RPMI8226 (cell line): ENCODE measurements at places on chromosomes 5 and 9.
A peak's percentile ranks its signal among the peaks of the same experiment; 100 is the strongest.

DNA sequence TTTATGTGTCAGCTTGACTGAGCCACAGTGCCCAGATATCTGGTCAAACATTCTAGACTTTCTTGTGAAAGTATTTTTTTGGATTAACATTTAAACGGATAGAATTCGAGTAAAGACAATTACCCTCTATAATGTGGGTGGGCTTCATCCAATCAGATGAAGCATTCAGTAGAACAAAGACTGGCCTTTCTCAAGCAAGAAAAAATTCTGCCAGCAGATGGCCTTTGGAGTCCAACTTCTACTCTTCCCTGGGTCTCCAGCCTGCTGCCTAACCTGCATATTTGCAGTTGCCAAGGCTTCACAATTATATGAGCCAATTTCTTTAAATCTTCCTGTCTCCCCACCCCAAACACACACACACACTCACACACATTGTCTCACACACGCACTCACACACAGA, 86.4 kb downstream of the MED10 start:
- DNase-seq, result peak; percentile 15

DNA sequence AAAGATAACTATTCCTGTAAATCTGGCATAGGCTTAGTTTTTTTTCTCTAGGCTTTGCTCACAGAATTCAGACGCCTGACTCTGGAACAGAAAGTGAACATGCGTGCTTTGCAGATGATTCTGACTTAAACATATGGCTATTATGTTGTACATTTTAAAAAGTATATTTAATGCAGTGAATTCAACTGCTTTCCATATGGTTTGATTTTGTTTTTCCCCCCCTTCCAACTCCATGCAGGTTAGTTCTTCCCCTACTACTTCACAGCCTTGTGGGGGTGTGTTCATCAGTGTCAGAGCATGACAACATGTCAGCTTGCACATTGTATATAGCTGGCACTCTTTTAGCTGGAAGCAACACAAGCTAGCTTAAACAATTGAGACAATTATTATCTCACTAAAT, 226.8 kb downstream of the TMEM167A start:
- no peak for DNase-seq

DNA sequence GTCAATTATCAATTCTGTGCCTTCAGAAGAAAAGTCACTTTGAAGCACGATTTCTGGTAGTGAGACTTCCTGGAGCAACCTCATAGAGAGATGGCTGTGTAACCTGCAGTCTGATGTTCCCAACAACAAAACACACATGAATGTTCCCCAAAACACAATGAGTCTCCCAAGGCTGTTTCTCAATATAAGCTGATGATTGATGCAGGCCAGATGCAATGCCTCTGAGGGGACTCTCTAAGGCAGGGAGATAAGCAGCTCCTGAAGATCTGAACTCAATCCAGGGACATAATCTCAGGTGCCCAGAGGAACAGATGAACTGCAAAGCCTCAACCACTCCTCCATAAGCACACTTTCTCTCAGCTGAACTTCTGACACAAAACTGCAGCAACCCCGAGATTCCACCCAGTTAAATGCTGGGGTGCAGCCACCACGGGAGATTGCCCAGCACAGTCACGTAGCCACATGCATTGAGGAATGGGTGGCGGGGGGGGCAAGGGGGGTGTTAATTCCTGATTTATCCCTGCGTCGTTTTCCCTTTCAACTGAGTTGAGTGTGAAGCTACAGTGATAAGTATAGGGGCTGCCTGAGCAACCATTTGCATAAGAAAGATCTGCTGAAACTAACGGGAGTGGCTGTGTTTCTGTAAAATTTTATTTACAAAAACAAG, 122.7 kb upstream of the RASEF start:
- DNase-seq, result no peak

- DNase-seq, result no peak
Measured at GRCh38 chr9:113622600-113623400, 159.3 kb downstream of the RGS3 start.

DNA sequence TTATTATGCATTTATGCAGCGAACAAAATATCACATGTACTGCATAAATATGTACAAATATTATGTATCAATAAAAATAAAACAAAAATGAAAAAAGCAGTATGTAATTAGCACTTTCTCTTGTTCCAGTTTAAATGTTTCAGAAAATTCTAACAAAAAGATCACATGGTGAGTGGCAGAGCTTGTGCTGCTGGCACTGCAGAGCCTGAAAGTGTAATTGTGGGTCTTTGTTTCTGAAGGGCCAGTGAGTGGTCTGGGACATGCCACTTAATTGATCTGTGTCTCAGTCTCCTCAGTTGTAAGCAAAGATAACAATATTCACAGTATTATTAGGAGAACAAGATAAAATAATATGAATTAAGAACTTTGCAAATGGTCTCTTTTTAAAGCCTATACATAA, 39.5 kb upstream of the RAI14 start:
- DNase-seq, result no peak

GRCh38 chr9:77505232-77505631, 142.9 kb downstream of the GNA14 start:
- DNase-seq, result no peak

- no peak for DNase-seq
Measured at GRCh38 chr5:138754699-138755057, 1.5 kb downstream of the CTNNA1 start.

GRCh38 chr5:89072842-89073672, 190.1 kb upstream of the MEF2C start:
- DNase-seq, result no peak

DNA sequence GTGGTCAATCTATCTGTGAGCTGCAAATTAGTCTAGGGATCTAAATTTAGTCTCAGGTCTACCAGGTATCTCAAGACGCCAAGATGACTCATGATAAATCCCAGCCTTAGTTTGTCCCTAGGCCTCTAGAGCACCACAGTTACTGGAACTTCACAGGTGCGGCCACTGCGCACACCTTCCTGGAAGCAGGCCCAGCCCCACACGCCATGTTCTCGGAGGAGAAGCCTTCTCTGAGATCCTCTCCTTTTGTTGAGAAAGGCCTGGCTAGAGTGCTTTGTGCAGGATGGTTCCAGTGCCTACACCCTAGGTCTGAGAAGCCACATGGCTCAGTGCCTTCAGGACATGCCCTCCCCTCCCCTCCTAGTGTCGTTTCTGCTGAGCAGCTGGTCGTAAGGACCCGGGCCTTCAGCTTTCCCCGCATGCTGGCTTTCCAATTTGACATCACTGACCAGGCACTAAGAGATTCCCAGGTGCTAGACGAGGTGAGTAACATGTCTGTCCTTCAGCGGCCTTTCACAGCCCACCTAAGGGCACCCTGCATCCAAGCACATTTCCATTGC, 51.9 kb downstream of the IPPK start:
- DNase-seq, result no peak

- no peak for DNase-seq
Measured at GRCh38 chr9:91059713-91060112, 258.1 kb downstream of the SYK start.

GRCh38 chr5:130912088-130912487, 253.0 kb downstream of the HINT1 start:
- peak; percentile 5 for DNase-seq

DNA sequence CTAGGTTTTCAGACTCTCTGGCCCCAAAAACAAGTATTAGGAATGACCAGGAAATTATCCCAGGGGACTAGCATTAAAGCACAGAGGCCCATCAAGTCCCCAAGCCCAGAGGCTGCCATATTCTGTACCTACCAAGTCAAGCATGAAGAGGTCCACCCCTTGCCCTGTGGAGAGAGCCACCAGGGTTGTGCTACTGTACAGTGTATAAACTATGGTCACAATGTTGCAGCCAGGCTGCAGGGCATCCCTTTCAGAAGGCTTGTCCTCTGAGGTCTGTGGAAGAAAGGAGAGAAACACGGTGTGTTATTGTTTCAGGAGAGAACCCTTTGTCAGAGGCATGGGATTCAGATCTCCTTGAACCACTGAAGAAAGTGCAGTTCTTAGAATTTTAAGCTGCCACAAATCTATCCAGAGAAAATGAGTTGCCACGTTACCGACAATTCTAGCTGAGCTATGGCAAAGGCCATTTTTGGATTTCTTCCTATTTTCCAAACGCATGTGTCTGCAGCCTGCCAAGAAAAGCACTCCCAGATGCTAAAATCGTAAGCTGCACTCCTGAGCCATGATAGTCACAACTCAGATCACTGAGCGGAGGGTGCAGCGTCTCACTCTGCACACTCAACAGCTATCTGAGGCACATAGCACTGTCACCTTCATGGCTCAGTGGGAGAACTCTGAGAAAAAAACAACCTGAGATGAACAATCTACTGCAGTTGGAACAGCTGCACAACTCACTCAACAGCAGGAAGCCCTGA, 45.5 kb upstream of the SPATA31E1 start:
- DNase-seq, result no peak

DNA sequence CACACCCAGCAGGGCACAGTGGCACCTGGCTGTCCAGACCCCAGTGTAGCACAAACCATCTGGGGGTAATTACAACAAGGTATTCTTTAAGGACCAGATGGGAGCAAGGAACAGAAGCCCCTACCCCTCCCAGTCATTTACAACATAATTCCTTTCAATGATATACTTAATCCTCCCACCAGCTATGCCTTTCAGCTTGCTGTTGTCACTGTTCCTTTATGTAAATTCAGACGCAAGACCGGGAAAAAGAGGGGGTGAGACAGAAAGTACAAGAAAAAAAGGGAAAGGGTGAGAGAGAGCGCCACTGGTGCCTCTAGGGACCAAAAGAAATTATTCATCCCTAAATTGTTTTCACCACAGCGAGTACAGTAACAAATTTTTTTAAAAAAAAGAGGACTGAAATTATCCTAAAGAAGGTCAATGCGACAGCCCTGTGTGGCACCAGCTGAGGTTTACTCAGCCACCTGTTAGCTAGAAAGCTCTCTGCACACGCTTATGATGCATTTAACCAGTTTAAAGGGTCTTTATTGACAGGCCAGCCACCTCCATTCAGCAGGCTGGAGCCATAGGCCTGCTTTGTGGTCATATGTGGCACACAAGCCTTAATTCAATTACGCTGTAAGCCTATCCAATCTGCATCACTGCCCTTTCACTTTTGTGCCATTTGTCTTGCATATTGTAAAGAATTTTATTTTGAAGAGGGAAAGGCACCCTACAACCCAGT, 210.2 kb upstream of the ISL1 start:
- DNase-seq, result no peak

- DNase-seq, result no peak
Measured at GRCh38 chr5:161549106-161549505, 2.6 kb upstream of the GABRB2 start.

DNA sequence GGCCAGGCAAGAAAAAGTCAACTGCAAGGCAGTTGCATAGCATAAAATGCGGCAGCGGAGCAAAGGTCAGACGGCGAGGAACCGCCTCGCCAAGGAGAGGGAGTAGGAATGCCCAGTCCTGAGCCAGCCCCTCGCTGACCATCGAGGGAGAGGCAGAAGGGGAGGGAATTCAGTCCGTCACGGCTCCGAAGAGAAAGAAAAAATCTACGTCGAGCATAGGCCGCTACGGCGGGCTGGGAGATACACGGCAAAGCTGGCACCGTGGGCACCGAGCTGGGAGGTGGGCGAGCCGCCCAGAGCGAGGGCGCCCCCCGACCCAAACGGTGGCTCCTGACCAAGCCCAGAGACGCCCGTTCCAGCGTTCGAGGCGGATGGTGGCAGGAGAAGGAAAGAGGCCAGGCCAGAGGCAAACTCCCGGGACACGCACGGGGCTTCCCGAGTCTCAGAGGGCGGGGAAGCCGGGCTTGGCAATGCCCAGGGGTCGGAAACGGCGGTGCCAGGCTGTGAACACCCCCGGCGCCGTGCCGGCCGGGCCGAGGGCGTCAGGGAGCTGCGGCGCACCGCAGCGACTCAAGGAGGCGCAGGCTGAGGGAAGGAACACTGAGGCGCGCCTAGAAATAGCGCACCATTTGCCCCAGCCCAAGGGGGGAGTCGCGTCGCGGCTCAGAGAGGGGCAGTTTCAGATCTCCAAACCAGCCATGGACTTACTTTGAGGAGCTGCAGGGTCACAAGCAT, 518 bp downstream of the SPRY4 start:
- DNase-seq, result peak; percentile 72

DNA sequence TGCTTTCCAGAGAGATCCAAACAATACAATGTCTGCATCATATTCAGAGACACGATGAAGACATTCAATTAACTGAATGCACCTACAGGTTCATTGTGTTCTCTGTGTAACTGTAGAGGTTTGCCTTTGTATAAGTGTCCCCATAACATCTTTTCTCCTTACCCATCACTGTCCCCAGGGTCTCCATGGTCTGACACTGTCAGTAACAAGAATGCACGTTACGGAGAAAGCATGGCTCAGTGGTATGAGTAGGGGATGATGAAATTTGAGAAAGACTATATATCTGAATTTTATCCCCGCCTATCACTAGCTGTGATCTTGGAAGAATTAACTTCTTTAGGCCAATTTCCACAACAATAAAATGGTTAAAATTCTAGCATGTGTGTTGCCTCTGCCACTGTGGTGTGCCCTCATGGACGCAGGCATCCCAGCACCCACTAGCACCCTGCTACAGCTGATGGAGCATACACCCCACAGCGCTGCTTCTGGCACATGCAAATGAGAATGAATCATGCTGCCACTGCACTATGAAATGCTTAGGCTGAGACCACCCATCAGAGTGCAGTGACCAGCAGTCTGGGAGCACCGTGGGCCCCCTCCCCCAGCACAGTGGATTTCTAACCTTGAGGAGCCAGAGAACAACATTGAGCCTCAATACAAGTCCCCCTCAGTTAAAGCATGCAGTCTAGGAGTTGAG, 54.3 kb downstream of the RGMB start:
- DNase-seq, result no peak

DNA sequence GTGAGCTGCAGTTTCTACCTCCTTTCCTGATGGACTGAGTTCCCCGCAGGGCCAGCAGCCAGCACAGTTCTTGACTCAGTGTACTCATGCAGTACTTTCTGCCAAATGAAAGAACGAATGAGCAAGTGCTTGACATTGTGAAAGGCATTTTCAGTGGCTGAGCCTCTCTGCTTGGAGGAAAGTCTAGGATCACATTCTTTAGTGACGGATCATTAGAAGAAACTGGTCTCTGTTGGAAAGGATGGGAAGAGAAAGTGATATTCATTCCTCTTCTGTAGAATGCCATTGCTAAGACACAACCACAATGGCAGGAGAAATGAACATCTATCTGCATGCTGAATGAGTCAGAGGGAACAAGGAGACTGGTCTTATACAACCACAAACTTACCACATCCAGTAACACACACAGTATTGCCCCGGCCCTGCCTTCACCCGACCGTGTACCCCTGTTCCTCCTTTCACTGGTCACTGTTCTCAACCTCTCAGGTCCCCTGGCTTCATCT, 206.9 kb downstream of the CRB2 start:
- DNase-seq, result no peak

- DNase-seq, result no peak
Measured at GRCh38 chr5:13524936-13525335, 419.6 kb downstream of the DNAH5 start.
